ENCODE measurements at places on chromosomes 16 and 17.

DNA sequence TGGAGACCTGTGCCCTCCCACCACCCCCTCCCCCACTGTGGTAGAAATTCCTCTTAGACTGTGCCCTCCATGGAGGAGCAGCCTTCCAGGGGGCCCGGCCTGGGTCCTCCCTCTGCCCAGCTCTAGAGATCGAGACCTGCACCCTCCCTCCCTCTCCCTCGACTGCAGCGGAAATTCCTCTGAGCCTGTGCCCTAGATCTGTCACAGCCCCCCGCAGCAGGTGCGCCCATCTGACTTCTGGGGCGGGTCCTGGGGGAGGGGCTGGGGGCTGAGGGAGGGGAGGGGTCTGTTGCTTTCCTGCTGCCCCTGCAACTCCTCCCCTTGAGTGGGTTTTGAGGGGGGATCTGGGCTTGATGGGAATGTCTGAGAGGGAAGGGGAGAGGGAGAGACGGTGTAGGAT lies 177.8 kb upstream of the GSE1 start:
- no peak for DNase-seq

DNA sequence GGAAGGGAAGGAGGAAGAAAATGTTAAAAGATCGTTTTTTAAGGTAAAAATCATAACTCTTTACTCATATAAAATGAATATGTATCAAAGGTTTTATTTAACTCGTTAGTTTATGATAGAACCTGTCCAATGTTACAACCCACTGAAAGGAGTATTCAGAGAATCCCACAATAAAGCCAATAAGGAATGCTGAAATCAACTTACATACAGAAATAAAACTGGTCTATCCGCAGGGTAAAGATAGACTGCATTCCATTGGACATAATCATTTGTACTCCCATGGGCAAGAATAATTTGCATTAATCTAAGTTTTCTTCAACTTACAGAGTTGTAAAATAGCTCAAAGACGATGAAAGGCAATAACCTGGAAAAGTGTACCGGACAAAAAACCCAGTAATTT lies 17.9 kb upstream of the BEAN1 start:
- no peak for DNase-seq

GRCh38 chr17:82228842-82229697 lies at the start of gene SLC16A3:
TSS of gene SLC16A3 (plus strand) at chr17:82229042. CDS start at chr17:82236009, 6,967 bp downstream.
- DNase-seq: peak; percentile 69

DNA sequence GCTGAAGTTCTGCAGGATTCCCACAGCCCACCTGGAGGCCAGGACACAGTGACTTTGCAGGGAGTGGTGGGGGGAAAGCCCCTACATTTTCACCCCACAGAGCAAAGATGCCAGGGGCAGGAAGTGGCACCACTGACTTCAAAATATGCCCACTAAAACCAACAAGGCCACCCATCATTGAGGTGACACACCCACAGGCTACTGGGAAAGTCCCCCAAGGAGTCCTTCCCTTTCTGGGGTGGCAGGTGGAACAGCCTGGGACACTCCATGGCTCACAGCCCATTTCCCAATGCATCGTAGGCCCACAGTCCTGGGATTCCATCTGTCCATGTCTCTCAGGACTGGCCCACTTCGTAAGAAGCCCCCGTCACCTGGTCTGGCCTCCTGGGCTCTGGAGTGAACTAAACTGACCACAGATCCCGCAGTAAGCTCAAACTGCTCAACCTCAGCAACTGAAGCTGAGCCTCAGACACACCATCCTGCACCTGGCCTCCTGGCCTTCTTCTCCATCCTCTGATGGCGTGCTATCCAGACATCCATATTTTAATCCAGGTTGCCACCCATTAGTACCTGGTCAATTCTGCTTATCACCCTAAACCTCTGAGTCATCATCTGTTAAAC lies 7.5 kb upstream of the CCL1 start:
- DNase-seq: no peak

DNA sequence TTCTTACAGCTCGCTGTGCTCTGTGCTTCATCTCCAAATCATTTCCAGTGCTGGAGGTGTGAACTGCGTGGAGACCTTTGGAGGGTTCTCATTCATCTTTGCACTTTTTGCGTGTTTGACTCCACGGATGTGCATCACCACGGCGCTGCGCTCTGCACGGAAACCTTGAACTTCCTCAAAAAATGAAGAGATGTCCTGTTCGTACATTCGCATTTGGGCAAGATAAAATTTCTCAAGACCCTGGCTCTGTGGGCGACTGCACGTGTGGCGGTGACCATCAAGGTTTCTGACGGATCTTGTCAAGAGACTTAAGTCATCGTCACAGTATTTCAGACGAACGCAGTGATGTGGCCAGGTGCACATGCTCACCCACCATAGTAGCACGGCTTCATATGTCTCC lies 10.3 kb upstream of the PVALEF start:
- no peak for DNase-seq

DNA sequence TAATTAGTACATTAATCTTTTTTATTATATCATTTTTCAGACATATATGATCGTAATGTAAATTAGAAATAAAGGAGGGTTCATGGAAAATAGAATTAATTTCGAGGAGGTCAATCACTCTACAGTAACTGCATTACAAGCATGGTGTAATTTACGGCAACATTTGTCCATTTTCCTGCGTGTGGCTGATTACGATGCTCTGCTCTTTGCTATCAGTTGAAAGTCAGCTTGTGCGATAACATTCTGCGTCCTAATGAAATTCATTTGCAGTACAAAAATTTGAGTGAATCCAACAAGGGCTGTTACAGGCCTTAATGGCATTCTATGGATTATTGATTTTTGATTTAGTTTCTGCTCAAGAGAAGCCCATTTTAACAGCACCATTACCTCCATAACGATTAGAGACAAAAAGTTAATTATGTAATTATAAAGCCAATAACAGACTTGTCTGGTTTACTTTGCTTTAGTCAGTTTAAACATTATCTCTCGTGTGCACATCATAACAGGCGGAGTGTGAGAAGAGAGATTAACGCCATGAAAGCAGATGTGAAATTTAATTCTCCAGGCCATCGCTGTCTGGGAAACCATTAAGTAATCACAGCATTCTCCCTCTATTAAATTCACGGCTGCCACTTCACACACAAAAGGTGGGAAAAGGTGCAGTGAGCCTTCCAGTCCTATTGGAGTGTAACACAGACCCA lies 256.4 kb upstream of the IRX3 start:
- no peak for DNase-seq

DNA sequence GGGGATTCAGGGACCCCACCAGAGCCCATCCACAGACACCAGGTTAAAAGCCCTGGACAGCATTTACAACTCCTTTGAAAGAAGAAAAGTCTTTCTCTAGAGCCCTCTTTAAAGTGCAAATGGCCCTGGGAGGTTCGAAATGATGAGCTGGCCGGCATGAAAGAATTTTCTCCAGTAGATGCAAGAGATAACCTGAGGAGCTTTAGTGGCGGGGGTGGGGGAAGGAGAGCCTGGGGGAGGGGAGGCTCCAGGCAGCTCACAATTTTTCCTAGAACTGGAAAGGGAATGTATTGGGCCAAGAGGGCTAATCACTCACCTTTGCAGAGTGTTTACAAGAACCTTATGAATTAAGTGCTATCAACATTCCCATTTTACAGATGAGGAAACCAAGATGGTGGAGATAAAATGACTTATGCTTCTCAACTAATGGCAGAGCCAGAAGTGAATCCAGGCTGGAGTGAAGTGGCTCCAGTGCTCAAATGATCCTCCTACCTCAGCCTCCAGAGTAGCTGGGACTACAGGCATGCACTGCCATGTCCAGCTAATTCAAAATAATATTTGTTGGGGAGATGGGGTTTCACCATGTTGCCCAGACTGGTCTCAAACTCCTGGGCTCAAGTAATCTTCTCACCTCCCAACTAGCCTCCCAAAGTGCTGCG lies 4.2 kb upstream of the CDH1 start:
- DNase-seq: no peak

DNA sequence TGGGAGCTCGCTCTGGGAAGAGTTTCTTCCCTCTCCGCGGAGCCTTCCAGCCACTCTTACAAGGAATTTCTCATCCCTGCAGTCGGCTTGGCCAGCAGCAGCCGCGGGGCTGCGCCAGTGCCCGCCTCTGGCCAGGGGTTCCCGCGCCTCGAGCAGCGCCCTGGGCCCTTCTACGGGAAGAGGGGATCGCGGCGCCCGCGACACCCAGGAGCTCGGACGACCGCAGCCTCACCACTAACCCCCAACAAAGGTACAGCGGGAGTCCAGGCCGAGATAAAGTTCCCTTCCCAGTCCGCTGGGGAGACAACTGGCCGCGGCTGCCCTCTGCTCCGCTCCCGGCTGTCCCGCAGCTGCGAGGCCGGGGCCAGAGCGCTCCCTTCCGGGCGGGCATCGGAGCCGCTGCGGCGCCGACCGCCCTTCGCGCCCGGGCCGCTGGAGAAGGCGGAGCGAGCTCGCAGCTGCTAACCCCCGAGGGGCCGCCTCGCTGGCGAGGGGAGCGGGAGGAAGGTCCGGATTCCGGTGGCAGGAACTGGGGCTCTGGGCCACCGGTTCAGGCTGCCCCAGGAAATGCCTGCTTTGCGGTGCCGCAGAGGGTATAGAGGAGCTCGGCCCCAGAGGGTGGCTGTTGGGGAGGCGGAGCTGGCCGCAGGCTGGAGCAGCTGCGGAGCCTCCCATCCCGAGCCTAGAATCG lies 3.6 kb upstream of the HS3ST3B1 start:
- peak; percentile 53 for DNase-seq

GRCh38 chr17:80154166-80154565 lies 7.2 kb upstream of the EIF4A3 start:
- DNase-seq: no peak
